ENCODE measurements at places on chromosomes 16 and 17.

GRCh38 chr17:19313066-19313745, 49.3 kb downstream of the B9D1 start:
- DNase-seq = no peak

DNA sequence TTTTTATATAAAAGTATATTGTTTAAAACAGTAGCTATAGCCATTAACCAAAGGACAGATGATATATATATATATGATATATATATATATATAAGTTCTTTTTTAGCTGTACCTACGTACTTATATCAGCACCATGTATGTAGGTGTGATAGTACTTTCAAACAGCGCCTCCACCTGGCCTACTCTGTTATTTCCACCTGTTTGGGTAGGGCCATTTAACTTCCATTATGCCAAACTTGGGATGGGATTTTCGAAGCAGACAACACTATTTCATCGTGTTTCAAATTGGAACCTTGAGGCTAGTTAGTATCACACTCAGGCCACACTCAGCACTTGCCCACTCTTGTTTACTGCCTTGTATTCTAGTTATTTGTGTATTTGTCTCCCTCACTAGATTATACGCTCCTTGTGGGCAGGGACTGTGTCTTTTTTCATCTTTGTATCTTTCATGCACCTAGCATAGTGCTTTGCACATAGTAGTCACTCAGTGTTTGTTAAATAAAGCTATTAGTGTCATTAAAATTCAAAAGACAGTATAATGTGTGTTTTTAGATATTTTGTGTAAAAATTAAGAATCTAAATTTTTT, 11.8 kb upstream of the CLTC start:
- DNase-seq = no peak

DNA sequence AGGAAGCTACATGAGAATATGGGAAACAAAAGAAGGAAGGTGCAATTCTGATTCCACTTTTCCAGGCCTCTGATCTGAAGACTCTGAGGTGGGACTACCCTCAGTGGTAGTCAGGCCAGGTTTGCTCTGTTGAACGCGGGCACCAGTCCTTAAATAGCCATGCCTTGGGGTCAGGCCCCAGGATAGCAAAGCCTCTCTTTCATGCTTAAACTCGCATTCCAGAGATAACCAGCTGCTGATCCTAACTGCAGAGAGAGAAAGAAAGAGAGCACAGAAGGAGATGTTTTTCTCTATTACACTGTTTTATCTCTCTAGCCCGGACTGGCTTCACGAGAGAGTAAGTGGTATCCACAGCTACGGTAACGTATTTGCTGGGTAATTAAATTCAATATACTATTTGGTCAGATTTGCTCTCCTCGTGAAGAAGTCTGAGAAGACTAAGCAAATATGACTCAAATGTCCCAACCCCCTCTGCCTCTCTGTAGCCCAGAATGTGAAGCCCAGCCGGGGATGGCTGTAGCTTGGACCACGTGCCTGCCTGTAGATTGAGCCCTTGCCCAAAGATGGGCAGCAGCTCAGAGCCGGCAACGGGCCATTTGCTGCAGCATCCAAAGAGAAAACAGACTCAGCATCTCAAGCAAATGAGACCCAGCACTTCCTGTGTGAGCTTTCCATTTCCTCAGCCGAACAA, 122.2 kb downstream of the SMG6 start:
- DNase-seq = peak; percentile 89

DNA sequence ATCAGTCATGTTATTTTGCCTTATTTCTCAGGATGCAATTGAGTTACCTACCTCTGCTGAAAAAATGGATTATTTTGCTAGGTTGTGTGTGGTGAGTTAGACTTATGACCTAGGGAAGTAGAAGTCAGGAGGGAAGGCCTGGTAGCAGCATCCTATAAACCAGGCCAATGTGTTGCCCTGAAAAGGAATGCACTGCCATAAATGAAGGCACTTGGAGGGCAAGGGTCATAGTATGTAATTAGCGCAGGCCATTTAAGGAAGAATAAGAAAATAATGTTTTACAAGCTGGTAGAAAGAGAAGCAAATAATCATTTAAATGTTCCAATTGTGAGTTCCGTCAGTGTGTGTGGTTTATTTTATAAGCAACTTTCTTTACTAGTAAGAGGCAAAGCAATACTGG, 698.8 kb downstream of the KCNJ2 start:
- no peak for DNase-seq

- no peak for DNase-seq
Measured at GRCh38 chr16:28289048-28289447, 3.3 kb upstream of the SBK1 start.

DNA sequence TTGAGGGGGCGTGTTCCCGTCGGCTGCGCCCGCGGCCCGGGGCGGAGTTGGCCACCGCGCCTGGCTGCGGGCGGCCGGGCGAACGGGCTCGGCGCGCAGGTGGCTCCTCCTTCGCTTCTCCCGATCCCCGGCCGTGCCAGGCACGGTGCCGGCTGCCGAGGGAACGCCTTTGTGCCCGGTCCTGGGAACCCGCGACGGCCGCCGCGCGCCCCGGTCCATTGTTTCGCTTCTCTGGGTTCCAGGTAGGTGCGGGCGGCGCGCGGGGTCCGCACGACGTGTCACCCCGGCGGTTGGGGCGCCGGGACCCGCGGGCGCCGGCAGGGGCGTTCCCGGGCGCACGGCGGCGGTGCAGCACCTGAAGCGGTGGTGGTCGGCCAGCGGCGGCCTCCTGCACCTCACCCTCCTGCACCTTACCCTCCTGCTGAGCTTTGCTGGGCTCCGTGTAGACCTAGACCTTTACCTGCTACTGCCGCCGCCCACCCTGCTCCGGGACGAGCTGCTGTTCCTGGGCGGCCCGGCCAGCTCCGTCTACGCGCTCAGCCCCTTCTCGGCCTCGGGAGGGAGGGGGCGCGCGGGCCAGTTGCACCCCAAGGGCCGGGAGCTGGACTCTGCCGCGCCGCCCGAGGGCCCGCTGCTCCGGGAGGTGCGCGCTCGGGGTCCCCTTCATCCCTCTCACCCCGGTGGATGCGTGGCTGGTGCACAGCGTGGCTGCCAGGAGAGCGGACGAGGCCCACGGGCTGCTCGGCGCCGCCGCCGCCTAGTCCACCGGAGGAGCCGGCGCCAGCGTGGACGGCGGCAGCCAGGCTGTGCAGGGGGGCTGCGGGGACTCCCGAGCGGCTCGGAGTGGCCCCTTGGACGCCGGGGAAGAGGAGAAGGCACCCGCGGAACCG, 99.9 kb downstream of the EFCAB13 start:
- DNase-seq = no peak

DNA sequence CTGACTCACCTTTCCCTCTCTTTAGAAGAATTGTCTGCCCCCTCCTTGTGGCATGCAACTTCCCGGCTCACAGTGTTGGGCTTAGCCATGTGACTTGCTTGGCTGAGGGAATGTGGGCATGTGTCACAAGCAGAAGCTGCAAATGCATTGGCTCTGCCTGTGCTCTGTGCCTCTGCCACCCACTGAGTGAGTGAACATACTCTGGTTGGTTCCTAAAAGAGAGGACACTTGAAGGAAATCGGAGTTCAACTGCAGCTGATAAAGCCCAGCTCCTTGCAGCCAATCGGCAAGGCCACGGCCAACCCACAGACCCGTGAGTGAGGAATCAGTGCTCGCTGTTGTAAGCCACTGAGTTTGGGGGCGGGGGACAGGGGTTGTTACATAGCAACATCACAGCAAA, 10.9 kb upstream of the GINS2 start:
- DNase-seq = peak; percentile 29

GRCh38 chr17:47882247-47882646, 13.8 kb upstream of the SP2 start:
- DNase-seq = peak; percentile 57

DNA sequence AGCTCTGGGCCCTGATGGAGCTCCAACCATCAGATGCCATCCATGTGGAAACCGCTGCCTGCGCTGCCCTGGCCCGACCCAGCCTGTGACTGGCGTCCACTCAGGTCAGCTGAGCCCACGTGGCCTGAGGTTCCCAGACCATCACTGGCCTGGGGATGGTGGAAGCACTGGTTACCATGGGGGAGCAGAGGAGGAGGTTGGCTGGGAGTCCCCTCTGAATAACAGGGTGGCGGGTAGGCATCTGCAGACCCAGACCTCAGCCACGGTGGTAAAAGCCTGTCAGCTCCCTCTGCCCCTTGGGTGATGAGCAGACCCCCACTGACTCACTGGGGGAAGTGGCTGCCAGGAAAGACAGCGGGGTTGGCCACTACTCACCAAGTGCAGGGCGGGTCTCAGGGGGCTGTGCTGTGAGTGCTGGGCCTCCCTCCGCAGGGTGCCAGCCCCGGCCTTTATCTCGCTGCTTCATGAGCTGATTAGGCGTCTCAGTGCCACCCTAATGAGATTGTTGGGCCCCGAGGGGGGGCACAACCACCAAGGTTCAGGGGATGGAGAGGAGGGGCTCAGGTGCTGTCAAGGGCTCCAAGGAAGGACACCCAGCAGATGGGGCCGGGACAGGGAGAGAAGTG, at the start of gene PDE6G:
Gene PDE6G (minus strand): TSS at position 425 of the 626 bp plus-strand sequence. CDS start 3,237 bp downstream, outside the sequence.
- no peak for DNase-seq

DNA sequence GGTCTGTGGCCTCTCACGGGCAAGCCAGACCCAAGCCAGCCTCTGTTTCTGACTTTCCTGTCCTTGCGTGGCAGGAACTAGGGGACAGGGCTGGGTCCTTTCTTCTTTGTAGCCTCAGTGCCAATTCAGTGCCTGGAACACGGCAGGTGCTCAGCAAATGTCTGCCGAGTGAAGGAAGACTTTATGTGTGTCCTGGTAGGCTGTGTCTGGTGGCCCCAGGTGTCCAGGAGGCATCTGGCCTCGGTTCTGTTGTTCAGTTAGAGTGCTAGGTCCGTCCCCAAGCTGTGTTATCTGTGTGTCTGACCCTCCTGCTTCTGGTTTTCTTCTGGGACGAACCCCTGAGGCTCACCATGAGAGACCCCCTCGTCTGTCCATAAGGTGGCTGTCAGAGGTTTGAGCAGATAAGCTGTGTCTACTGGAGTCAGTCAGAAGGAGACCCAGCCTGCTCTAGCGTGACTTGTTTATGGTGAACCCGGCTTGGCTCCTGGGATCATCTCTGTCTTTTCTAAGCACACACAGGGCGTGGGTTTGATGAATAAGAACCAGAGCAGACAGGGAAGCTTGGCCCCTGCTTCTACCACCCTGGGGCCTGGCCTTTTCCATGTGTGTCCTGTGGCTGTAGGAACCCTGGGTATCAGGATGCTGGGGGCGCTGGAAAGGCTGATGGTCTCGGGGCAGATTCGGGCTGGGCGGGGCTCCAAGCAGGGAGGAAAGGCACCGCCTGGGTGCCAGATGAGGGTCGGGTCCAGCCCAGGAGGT, 39.3 kb downstream of the ENGASE start:
- DNase-seq = no peak

DNA sequence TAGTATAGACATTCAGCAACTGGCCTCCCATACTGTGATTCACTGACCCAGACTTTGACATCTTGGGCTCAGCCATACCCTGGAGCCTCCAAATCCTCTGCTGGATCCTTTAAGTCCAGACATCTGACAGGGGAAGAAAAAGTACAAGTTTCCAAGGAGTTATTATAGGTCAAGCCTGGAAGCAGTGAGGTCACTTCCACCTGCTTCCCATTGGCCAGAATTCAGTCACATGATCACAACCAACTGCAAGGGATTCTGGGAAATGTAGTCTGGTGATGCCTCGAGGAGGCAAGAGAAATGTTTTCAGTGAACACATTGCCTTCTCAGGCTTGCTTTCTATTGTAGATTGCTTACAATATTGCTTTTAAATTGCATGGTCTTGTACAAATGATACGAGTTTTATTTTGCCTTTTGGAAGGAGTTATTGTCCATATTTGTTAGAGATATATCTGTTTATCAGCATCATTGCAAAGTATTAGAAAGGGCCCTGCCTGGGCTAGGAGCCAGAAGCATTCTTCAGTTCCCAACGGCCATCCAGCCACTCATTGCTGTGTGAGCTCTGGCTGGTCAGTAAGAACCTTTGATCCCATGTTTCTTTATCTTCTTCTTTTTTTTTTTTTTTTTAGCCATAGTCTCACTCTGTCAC, 696.9 kb downstream of the WWOX start:
- DNase-seq = no peak

DNA sequence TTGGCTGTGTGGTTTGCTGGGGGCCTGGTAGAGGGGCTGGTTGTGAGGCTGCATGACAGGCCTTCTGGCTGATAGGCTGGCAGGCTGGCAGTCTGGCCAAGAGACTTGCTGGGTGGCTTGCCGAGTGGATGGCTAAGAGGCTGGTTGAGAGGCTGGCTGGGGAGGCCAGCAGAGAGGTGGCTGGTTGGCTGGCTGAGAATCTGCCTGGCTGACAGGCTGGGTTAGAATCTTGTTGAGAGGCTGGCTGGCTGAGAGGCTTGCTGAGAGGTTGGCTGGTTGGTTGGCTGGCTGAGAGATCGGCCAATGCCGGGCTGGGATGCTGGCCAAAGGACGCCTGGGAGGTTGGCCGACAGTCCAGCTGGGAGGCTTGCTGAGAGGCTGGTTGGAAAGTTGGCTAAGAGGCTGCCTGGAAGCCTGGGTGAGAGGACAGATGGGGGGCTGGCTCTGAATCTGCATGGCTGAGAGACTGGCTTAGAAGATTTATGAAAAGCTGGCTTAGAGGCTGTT, 35.9 kb upstream of the ACSM2B start:
- DNase-seq = no peak

- DNase-seq = no peak
Measured at GRCh38 chr16:14641206-14641605, 8.5 kb downstream of the BFAR start.

DNA sequence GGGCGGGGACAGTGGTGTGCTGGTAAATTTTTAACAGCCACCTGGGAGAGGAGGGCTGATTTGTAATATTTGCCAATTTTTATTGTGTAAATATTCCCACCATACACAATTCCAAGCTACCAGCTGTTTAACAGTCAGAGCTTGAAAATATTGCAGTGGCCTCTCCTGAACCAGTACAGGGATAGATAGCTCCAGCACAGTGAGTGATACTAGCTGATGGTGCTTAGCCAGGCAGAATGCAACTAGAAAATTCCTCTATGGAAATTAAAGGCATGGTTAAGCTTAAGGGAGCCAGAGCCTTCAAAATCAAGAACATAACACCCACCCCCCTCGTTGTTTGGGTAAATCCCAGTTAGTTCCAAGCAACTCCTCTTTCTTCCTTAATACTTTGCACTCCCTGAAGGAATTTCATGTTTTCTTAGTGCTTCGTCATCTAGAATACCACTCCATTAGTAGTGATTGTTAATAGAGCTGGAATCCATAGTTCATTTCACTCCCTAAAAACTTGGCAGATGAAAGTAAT, 96.6 kb downstream of the CYB561 start:
- peak; percentile 80 for DNase-seq

- DNase-seq = no peak
Measured at GRCh38 chr16:79055251-79055970, 545.1 kb downstream of the MAF start.

All from fibroblast of gingiva (primary cell).